CD4-positive, alpha-beta T cell treated with Interferon alpha-2 for 1 hour (primary cell): ENCODE measurements at places on chromosomes 2 and 18.

- DNase-seq, result no peak
Observed at GRCh38 chr2:234983011-234983726, 31.4 kb downstream of the SH3BP4 start.

DNA sequence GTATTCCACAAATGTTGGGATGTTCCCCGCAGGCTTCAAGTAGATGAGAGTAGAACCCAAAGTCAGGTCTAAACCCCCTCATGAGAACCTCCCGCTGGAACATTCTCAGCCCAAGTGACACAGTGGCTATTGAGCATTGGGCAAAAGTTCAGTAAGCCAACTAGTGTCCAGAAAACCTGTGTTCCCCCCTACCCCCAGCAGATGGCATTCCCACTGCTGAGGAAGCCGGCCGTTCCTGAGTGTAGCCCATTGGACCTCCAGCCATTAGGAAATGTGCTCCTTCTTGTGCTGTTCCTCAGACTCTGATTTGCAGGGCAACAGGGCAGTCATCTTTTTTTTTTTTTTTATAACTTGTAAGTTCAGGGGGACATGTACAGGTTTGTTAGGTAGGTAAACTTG lies 152.1 kb downstream of the NCK2 start:
- DNase-seq, result no peak

DNA sequence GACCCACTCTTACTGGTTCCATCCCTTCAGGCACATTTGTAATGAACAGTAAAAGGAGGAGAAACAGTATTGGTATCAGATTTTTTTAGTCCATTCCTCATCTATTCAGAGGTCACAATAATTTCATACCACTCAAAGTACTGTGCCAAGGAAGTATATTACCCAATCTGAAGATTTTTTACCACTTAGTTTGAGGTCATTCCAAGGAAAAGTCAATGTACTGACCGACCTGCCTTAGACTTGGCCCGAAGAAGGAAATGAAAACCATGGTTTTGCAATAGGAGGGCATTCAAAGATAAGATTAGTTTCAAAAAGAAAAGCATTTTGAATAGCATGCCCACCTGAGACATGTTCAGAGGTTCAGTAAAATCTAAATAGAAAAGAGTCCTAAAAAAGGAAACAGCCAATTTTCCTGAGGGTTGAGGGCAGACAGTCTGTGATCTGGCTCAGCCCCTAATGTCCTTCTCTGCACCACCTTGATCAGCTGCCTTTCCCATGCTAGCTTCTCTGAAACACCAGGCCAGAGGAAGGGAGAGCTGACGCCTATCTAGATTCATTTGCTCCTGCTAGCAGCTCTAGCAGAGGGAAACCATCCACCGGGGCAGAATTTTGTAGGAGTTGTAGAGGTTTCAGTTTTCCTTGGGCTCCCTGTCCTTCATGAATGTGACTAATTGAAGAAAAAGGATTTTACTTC lies 107.3 kb upstream of the FZD5 start:
- DNase-seq, result no peak

DNA sequence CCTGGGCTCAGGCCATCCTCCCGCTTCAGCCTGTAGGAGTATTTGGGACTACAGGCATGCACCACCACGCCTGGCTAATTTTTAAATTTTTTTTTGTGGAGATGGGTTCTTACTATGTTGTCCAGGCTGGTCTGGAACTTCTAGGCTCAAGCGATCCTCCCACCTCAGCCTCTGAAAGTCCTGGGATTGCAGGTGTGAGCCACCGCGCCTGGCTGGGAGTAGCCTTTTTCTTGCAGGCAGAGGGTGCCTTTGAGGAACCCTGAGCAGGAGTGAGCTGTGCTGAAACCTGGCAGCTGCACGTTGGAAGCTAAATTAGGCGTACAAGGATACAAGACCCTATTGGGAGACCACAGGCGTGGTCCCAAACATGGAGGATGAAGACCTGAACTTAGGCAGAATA lies 8.0 kb downstream of the CTDSP1 start:
- no peak for DNase-seq

DNA sequence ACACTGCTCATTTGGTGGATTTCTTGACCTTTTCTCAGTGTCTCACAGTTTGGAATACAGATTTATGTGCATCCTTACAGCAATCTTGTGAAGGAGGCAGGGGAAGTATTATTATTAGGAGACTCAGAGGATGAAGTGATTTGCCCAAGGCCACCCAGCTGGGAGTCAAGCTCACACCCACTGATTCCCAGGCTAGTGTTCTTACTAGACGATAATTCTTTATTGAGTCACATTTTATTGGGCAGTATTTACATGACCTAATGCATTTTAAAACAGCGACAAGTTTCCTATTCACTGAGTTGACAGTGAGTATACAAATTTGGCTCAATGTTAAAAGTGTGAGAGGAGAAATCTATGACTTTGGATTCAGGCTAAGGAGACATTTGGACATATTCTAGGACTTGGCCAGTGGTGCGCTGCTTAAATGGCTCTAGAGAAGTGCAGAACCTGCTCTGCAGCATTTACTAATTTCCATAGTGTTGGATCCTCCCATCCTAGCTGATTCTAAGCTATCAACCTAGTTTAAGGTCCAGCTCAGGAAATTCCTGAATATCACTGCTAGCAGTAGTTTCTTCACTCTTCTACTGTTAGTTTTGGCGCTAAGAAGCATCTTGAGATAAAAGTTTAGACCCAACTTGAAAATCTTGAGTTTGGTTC lies 199.3 kb downstream of the MTX2 start:
- no peak for DNase-seq

DNA sequence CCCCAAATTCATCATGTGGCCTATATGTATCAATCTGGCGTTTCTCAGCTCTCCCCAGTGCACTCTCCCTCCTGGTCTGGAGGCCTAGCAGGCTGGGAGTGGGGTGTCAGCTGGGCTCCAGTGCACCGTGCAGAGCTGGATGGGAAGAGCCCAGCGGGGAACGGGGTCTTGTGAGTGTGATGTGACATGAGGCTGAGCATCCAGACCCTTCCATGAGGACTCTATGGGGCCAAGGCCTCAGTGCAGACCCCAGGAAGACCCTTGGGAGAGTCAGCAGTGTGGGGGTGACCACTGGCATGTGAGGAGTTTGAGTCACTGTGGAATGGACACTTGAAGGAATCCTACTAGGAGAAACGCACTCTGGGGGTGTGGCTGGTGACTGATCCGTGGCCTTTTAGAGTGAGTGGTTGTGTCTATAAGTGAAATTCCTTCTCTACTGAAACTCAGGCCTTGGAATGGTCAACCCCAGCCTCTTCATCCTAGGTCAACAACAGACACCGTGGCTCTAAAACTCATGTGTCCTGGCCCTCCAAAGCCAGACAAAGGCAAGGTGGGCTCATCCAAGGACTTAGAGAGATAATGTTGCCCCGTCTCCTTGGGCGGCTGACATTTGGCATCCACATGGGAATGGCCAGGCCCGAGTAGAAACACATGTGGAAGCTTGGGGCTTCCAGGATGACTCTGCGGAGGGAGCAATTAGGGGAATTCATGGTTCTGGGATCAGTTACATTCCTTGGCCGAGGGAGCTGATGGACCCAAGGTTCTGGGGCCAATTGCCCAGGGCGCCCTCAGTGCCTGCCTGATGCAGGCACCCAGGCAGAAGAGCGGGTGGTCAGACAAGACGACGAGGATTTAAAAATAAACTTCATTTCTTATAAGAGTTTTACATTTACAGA lies 156.0 kb upstream of the TWIST2 start:
- no peak for DNase-seq

- DNase-seq, result no peak
Observed at GRCh38 chr2:27209621-27210401, 2.0 kb upstream of the ATRAID start.

DNA sequence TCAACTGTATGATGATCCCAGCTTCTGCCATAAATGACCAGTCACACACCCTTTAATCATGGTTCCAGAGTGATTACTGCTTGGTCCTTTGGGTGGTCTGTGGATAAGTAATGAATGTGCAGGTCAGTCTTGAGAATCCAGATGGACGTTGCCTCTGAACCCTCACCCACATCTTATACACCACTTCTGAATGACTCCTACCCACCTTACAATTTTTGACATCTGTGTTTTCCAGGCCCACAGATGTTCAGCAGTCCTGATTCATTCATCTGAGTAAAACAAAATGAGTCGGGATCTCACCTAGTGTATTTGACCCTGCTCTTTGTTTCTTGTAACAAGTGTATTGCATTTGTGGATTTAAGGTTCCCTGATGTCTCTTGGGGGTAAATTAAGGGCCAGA lies 194.1 kb upstream of the CCDC68 start:
- no peak for DNase-seq
